Glutamatergic neuron (in vitro differentiated cells): ENCODE measurements at places on chromosomes 1 and 21. TPM values are rescaled to one million over a fixed set of nuclear protein-coding genes. Genes with fewer than 3 reads are reported as not detected.
A peak's percentile ranks its signal among the peaks of the same experiment; 100 is the strongest.

- DNase-seq = peak; percentile 88
These were observed at the start of gene CIART for GRCh38 chr1:150281758-150282557. Gene CIART, plus strand, starts transcription at chr1:150282554. Its CDS starts 714 bp downstream, at chr1:150283268.

DNA sequence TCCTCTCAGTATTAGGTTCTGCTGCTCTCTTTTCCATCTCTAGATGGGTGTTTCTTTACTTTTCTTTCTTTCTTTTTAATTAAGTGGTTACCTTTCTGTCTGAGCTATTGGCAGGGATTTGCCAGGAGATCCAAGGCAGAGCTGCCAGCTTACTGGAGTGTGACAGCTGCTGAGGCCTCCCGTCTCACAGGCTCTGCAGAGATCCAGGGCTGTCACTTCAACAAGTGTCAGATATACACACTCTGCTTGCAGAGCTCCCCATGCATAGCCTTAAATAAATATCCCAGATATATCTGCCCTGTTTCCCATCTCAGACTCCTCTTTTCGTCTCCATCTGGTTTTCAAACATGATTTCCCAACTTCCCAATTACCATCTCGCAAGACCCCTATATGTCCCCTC lies 124.3 kb downstream of the NOS1AP start:
- DNase-seq = no peak

DNA sequence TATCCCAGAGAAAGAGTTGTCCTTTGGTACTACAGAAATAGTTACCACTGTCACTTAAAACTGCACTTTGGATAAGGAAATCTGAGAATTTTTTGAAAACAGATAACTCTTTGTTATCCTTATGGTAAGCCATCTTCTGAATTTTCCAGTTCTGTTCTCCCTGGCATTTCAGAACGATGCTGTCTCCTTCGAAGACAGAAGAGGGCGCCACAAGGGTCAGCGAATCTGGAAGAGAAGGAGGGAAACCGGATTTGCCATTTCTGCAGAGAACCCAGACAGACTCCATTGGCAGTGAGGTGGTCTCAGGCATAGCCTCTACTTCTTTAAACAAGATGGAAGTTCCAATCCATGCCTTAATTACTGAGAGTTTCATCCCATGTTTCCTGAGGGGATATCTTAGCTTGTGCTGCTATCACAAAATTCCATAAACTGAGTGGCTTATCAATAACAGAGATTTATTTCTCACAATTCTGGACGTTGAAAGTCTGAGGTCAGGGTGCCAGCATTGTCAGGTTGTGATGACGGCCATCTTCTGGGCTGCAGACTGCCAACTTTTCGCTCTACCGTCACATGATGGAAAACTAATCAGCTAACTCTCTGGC lies 6.4 kb downstream of the FCRL2 start:
- DNase-seq = no peak

GRCh38 chr1:47465605-47466004 lies 27.8 kb downstream of the FOXD2 start:
- DNase-seq = no peak

DNA sequence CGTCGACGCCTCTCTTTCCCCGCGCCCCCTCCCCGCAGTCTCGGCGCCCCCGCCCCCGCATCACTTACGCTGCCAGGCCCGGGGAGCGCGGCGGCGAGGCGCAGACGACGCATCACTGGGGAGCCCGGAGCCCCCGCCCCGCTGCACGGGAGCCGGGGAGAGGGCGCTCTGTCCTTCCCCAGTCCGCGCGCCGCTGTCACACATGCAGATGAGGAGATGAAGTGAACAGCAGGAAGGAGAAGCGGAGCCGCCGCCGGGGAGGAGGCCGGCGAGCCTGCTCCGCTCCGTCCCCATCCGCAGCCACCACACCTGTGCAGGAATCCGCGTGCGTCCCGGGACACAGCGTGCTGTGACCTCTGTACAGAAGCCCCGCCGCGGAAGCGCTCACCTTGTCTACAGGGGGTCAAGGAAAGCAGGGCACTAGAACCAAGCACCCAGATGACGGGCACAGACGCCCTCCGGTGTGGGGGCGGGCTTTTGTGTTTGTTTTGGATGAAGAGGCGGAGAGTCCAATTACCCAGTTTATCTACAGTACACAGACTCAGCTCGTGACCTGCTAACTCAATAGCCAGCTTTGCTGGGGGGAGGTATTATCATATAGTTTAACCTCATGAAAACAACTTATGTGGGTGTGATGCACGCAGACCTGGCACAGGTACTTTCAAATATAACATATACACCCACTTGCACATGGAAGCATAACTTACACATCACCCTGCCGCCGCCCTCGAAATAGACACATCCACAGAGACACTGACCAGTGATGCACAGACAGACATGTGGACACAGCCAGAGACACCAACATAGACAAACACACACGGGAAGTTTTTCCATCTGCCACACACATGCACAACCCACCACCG lies 12.4 kb downstream of the KLHDC8A start:
- DNase-seq = peak; percentile 76

GRCh38 chr1:65512383-65512782 lies 91.9 kb downstream of the LEPR start:
- no peak for DNase-seq

GRCh38 chr1:43885279-43885801 lies 48.3 kb upstream of the ARTN start:
- peak; percentile 29 for DNase-seq

DNA sequence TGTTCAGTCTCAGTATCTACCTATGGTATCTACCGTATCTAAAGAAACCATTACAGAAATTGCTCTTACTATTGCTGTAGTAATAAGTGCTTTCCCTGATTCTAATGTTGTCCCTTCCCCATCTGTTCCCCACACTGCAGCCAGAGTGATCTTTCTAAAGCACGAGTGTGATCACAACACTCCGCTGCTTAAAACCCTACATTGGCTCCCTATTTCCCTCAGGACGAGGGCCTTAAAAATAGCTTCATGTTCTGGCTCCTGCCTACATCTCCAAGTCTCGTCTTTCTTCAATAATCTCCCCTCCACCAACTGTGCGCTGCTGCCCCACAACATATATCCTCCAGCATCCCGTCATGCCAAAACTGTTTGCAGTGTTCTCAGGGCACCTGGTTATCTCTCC lies 150.6 kb downstream of the SDCCAG8 start:
- DNase-seq = no peak

DNA sequence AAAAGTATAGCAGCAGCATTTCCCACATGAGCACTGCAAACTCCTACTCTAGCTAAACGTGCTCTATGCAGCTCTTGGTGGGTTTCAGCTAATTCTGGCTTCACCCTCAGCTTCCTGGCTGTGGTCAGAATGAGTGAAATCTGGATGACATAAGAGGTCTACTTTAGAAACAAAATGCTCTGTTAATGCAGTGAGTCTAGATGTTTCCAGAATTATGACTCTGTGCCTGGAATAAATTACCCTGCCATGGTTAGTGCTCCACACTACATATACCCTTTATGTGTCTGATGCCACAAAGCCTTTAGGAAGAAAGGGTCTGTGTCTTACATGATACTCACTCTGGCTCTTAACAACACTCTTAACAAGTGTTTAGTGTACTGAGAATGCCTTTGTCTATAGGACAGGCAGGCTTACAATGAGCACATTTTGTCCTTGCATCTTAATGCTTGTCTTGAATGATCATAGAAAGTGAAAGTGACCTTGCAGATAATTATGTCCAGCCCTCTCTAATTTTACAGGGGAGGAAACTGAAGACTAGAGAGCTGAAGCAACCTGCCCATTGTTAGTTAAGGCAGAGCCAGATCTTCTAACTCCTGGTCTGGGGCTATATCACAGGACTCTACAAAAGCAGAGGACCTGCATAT lies 9.2 kb downstream of the S100A10 start:
- no peak for DNase-seq

GRCh38 chr1:247840818-247841217 lies 878 bp downstream of the OR11L1 start:
- DNase-seq = no peak

DNA sequence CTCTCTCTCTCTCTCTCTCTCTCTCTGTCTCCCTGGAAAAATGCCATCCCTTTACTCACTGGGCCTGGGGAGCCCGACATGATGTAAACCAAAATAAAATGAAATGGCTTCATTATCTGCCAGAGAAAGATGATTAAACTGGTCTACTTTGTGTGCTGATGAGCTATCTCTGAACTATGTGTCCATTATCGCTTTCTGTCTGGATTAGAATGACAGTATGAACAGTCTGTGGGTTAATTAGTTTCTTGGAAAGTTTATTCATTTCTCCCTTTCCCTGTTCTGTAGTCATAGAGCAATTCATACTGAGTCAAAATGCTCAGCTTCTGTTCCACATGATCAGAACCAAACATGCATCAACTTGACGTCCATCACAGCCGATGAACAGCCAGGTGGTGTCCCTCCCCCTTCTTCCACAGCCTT lies 72.4 kb upstream of the KCND3 start:
- DNase-seq = no peak

- no peak for DNase-seq
These were observed 80.5 kb upstream of the BMP8A start for GRCh38 chr1:39410915-39411436.

OR2L13 gene
- not detected for total RNA-seq

REN gene
- not detected for total RNA-seq

CR1 gene
- total RNA-seq = not detected
